ENCODE measurements at places on chromosomes 7 and 10.

GRCh38 chr7:117172283-117172682 lies 150.6 kb downstream of the WNT2 start:
- DNase-seq: no peak

DNA sequence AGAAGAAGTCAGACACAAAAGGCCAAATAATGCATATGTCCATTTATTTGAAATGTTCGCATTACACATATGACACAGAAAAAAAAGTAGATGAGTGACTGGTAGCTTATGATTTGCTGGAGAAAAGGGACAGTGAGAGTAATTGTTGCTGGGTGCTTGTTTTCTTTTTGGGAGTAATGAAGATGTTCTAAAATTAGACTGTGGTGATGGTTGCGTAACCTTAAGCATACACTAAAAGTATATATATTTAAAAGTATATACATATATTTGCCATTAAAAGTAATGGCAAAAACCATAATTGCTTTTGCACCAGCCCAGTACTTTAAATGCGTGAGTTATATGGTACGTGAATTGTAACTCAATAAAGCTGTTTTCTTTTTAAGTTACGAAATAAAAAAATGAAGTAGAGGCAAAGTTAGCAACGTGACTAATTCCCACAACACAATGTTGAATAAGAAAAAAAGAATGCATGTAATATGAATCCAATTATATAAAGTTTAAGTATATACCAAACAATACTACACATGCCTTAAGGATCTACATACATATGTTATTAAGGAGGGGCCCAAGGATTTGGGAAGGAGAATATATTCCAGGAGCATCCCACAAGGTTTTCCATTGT lies 360.4 kb upstream of the CELF2 start:
- DNase-seq: no peak

GRCh38 chr10:126373972-126374371 lies 14.3 kb downstream of the ADAM12 start:
- no peak for DNase-seq

DNA sequence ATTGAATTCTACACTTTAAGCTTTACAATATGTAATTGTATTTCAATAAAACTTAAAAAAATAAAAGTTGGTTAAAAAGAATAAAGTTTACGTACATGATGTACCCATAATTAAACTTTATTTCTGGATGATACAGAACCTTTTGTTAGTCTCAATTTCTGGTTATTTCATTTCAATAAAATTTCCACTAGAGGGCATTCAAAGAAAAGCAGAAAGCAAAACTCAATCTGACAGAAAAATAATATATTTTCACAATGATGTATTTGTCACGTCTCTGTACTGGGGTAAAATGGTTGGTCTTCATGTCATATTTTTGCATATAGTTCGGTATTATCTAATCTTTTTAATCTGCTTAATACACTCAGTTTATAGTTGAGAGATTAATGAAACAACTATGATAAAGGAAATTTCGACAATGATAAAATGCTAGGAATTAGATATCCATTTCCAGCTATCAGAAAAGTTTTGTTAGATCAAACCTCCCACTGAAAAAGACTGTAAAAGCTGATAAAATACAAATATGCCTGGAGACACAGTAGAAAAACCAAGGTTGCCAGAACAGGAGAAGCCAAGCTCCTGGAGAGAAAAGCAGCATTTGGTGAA lies 27.4 kb downstream of the ASZ1 start:
- DNase-seq: no peak

GRCh38 chr10:132636358-132636757 lies 98.8 kb downstream of the INPP5A start:
- no peak for DNase-seq

GRCh38 chr10:91614225-91614624 lies 18.6 kb downstream of the PPP1R3C start:
- no peak for DNase-seq

- no peak for DNase-seq
Observed at GRCh38 chr10:74373059-74373458, 222.0 kb downstream of the ADK start.

DNA sequence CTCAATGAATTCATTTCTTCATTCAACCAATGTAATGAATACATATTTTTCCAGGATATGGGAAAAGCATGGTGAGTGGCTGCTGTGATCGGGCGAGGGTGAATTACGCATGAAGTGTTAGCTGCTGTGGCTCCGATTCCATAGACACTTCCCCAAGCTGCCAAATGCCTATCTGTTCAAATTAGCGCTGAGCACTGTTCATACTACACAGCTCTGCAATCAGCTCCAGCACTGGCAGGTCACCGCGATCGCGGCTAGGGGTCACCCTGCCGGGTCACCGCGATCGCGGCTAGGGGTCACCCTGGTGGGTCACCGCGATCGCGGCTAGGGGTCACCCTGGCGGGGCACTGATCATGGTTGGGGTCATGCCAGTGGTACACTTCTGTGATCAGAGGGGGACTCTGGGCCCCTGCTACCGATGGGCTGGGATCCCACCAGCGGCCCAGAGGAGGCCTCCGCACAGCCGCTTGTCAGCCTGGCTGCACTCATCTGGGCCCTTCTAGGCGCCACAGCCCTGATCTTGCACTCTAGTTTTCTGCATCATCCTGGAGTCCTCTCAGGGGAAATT lies 49.3 kb downstream of the JAKMIP3 start:
- DNase-seq: no peak

DNA sequence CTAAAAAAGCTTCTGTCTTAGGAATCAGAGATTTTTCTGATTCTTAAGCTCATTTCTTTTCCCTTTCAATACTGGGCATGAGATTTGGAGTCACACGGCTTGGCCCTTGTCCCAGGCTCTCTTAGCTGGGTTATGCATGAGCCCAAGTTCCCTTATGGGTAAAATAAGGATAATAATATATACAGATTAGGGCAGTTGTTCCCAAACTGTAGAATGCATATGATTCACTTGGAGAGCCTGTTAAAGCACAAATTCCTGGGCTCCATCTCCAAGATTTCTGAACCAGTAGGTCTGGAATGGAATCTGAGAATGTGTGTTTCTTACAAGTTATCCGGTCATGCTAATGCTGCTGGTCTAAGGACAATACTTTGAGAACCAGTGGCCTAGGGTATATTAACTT lies 154.0 kb downstream of the REEP3 start:
- DNase-seq: no peak

GRCh38 chr7:112770051-112770450 lies 20.1 kb downstream of the TMEM168 start:
- DNase-seq: no peak

- DNase-seq: no peak
Observed at GRCh38 chr7:12456506-12456905, 52.8 kb upstream of the VWDE start.

GRCh38 chr10:103794996-103795395 lies 60.4 kb downstream of the SH3PXD2A start:
- no peak for DNase-seq
